GM13976 (cell line): ENCODE measurements at places on chromosomes 2 and 18.

DNA sequence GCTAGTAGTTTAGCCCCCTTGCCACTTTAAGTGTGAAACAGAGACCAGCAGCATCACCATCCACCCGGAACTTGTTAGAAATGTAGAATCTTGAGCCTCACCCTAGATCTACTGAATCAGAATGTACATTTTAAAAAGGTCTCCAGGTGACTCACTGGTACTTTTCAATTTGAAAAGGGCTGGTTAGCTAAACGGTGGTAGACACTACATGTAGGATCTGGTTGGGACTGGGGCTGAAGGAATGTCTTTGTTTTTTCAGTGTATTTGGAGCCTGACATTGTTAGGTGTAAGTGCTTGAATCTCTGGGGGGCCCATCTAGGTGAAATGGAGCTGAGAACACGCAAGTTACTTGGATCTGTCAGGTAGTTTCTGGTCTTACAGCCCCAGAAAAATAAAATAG lies 44.0 kb upstream of the XPO1 start:
- DNase-seq: no peak

DNA sequence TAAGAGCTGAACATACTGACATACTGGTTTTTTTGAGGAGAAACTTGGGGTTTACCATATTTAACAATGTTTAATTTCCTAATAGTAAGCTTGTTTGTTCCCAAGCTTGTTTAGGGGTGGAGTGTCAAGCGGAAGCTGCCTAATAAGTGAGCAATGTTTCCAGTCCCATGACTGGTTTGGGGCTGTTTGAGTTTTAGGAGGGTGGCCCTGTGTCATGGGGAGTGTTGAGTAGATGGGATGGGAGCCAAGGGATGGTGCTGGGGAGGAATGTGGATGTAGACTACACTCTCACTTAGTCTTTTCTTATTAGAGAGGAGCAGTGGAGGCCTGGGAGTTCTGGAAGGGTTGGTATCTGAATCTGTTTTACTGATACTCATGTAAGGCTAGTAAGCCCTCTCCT lies 128.5 kb downstream of the TANC1 start:
- no peak for DNase-seq

GRCh38 chr18:40938615-40939014 lies 1016.4 kb upstream of the PIK3C3 start:
- no peak for DNase-seq

DNA sequence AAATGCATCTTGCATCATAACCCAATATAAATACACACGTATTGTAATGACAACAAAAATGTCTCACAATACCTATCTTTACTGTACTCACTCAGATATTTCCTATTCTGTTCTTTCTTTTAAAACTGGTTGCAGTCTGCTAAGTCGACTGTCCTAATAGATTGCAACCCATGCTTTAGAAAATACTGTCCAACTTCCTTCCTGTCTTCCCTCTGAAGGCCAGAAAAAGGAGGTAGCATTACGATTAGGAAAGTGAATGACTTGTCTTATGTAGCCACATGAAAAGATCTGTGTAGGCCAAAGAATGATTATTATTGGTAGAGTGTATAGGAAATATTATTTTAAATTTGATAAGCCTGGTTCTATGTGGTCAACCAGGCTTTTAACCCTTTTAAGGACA lies 134.1 kb downstream of the FAM210A start:
- DNase-seq: no peak

- no peak for DNase-seq
These were observed 352.3 kb downstream of the PARD3B start for GRCh38 chr2:204897561-204897960.

DNA sequence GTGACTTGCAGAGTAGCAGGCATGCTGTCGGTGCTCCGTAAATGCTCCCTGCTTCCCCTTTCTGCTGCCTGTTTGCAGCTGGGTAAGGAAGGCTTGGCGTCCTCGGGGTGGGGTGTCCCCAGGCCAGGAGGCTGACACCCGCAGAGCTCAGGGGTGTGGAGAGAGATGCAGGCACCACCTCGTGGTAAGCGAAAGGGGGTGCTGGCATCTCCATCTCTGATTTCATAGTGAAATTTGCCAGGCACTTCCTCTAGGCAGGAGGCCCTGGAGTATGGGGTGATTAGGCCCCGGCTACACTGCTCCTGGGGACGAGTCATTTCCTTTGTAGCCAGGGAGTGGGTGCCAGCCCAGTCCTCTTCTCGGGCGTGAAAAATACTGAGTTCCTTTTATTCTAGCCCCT lies 160.4 kb downstream of the KLHL29 start:
- DNase-seq: no peak

GRCh38 chr2:183162362-183162761 lies 38.1 kb downstream of the NUP35 start:
- no peak for DNase-seq

DNA sequence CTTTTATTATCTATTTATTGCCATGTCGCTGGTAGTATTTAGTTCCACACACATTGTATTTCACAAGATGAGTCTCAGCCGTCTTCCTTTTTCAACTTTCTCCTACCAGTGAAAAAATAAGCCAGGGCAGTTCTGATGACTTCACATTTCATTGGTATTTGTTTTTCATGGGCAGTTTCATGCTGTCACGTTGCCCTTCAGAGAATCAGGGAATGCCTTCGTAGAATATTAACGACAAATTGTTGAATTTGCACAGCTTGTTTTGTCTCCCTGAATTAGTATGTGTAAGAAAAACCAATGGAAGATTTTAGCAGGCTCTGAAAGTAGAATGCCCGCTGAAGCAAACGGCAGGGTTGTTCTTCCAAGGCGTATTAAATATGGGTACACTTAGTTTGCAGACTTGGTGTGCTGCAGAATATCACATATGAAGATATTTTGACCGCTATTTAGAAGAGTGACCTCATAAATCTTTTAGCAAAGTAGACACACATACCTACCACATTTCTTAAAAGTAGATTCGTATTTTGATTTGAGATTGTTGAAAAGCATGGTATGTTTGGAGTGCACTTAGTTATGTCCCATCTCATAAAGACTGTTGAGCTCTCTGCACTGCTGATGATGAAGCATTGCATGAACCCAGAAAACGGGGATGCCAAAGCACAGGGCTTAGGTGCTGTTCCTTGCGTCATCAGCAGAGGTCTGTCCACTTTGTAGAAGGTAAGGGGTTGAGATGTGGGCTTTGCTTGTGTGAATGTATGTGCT lies 2.9 kb downstream of the NEDD4L start:
- no peak for DNase-seq

GRCh38 chr2:12448846-12449505 lies 267.8 kb upstream of the TRIB2 start:
- DNase-seq: no peak

GRCh38 chr2:28949617-28950305 lies 31.3 kb upstream of the TOGARAM2 start:
- DNase-seq: no peak

DNA sequence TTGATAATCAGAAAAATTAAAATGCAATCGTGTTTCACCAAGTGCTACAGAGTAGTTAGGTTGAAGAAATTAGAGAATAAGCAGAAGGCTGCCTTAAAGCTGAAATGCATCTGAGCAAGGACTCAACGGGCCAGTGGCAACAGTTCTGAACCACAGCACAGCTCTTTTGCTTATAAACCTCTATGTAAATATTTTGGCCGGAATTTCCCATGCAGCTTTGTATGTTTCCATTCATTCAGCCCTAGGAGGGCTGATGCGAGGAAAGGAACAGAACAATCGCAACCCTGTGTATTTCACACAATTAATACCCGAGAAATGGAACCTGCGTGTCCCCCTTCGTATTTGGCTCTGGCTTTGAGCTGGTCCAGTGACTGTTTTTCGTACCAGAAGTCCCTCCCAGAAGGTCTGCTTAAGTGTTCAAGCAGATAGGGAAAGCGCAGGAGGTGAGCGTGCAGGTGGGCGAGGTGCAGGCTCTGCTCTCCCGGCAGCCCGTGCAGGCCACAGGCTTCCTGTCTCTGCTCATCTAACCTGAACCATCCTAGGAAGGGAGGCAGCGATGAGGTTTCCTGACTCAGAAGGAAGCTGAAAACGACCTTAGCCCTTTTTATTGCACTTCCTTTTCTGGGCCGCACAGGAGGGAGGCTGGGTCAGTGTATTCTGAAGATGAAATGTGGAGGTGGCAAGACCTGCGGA lies 67.3 kb downstream of the ASB1 start:
- DNase-seq: no peak

DNA sequence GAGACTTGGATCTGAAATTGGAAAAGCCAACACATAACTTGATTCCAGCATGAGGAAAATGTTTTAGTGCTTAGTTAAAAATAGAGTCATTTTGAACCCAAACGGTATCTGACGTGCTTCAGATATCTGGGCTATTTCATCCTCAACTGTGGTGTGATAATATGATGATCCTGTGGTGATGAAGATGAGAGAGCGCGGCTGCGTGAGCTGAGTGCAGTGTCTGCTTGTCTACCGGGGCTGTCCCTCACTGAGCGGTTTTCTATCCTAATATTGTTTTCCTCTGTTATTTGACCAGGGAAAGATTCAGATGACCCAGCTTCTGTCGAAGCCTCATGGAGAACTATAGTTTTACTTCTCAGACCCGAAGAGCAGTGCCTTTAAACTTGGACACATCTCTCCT lies 5.8 kb downstream of the TWIST2 start:
- DNase-seq: no peak
